Endothelial cell of umbilical vein (primary cell): ENCODE measurements at places on chromosomes 4 and X. TPM values are rescaled to one million over a fixed set of nuclear protein-coding genes. Genes with fewer than 3 reads are reported as not detected.

GRCh38 chrX:151225843-151226242, 49.5 kb downstream of the GPR50 start:
- no peaks in the 10 kb centered on the region for H3K36me3 ChIP-seq
- no peak overlapping the region for H3K27ac ChIP-seq

DNA sequence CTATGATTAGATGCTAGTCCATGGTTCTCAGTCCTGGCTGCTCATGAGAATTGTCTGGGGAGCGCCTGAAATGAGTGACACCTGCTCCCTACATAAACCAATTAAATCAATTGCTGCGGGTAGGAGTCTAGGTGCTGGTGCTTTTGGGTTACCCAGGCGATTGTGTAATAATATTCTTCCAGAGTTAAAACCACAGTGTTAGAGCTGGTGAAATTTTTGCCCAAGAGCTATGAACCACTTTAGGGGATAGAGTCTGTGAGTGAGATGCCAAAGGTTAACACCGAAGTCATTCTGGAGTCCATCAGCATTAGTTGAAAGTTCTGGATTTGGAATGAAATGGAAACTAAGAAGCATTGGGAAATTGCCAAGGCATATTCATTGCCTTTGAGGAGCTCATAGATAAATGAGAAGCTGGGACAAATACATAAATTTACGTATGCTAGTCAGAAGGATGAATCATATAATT, 15.3 kb downstream of the PDK3 start:
- H3K27me3 ChIP-seq, result no peaks in the 10 kb centered on the region
- no peaks in the 10 kb centered on the region for H3K4me1 ChIP-seq
- H3K27ac ChIP-seq, result no peak overlapping the region
- DNase-seq, result no peak
- H3K4me3 ChIP-seq, result no peak overlapping the region

DNA sequence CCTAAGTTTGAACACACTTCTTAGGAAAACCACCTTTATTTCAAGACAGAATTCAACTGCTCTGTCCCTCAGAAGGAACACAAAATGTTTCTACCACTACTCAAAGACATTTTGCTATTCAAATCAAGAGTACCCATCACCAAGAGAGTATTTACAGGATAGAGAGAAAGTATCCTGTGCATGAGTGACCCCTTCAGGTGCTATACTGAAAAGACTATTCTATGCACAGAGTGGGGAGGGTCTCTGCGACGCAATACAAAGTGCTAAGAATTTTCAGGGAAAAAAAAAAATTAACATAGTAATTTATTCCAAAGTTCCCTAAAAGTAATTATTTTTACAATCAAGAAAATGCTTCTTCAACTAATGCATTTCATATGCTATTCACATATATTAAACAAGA, 346.4 kb upstream of the FAM241A start:
- H3K36me3 ChIP-seq, result no peaks in the 10 kb centered on the region
- H3K27ac ChIP-seq, result no peak overlapping the region
- DNase-seq, result no peak
- H3K4me1 ChIP-seq, result no peaks in the 10 kb centered on the region
- no peaks in the 10 kb centered on the region for H3K27me3 ChIP-seq

DNA sequence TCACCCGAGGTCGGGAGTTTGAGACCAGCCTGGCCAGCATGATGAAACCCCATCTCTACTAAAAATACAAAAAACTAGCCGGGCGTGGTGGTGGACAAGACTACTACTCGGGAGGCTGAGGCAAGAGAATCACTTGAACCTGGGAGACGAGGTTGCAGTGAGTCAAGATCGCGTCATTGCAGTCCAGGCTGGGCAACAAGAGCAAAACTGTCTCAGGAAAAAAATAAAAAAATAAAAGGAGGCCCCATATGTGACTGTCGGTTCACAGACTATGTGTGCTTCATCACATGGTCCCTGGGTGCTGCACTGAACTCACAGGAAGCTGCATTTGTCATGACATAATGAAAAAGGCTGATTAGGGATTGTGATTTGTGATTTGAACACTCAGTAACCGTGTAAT, 6.4 kb downstream of the TRIML1 start:
- H3K27ac ChIP-seq, result no peak overlapping the region
- no peaks in the 10 kb centered on the region for H3K27me3 ChIP-seq
- H3K4me3 ChIP-seq, result no peak overlapping the region
- H3K4me1 ChIP-seq, result no peaks in the 10 kb centered on the region
- DNase-seq, result no peak
- no peaks in the 10 kb centered on the region for H3K36me3 ChIP-seq

Gene LONRF3
- polyA plus RNA-seq, result 4.1 and 4.4 TPM in 2 replicates

DNA sequence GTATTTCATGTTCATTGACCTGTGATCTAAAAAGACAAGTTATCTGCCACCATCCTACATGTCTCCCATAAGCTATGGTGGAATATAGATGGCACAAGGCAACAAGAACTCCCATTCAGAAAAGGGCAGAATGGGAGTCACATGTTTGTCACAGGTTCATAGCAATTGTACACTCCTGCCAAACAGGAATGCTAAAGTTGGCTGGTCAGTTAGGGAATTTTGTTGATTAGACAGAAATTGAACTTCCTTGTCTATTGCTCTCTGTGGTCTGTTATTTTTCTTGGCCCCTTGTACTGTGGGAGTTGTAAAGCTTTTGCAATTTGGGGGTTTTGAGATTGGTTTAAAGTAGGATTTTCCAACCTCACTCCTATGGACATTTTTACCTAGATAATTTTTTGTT, 101.7 kb upstream of the SOD3 start:
- H3K4me1 ChIP-seq, result no peaks in the 10 kb centered on the region
- peaks cover 2% of the 10 kb centered on the region for H3K27me3 ChIP-seq
- no peaks in the 10 kb centered on the region for H3K36me3 ChIP-seq

DNA sequence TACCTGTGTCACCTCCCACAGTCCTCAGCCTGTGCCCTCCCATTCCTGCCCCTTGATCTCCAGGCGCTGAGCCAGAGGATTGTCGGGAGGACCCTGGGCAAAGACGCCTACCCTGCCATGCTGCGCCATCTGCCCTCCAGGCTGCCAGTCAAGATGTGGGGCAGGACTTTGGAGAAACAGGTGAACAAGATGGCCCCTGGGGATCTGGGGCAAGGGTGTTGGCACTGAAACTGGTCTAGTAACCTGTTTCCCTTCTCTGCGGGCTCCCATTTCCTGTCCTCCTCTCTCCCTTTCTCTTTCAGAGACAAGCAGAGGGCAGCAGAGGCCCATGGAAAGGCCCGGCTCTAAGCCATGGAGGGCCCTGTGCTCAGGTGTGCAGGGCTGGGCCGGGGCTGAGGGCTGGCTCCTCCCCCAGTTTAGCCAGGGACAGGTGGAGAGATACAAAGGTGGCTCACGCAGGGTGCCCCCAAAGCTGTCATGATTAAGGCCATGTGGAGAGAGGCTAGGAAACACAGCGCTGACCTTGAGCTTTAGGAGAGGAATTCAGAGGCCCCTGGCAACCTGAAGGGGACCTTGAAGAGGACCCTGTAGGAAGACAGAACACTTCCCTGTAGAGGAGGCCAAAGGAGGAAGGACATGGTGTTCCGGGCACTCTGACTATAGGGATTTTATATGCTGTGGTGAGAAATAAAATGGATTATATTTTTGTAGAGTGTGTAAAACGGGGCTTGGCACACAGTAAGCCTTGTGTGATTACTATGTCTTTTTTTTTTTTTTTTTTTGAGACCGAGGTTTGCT, at the start of gene GLOD5:
Gene GLOD5 (plus strand): TSS at position 74 of the 798 bp plus-strand sequence. CDS start 44 bp downstream, at position 118.
- H3K27me3 ChIP-seq, result no peaks in the 10 kb centered on the region
- no peak for DNase-seq
- no peaks in the 10 kb centered on the region for H3K4me1 ChIP-seq
- no peaks in the 10 kb centered on the region for H3K36me3 ChIP-seq
- H3K4me3 ChIP-seq, result no peak within 1 kb of the TSS
